ENCODE measurements at places on chromosomes 11 and 22.

GRCh38 chr11:1123970-1124369 is 33.8 kb upstream of the MUC5AC start:
- DNase-seq = no peak

DNA sequence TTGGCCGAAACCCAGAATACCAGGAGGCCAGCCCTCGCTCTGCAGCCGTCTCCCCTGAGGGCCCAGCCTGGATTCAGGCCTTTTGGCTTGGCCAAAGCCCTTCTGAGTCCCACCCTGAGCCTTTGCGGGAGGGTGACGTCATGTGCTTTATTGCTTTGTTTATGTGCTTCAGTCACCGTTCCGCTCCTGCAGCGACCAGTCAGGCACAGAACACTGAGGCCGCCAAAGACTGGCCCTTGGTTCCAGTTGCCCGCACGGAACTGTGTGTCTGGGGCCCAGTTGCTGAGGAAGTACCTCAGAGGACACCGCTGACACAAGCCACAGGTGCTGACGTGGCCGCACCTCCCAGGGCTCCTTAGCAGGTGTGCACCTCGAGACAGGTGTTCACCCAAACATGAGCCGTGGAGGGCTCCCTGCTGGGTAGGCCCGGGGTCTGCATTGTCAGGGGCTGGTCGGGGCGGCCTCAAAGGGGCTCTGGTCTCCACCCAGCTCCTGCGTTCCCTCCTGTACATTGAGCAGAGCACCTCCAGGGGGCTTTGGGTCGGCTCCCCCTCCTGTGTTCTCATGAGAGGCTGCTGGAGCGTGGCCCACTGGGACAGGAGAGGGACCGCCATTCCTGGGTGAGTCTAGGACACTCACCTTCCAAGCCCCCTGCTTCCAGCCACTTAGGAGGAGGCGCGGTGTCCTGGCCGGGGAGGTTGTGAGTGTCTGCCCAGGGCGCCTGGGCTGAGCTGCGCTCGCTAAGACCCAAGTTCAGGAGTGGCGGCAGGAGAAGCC is 376.8 kb downstream of the TBC1D22A start:
- DNase-seq = no peak

- no peak for DNase-seq
These were observed 48.6 kb downstream of the TRIM29 start for GRCh38 chr11:120089036-120090001.

- DNase-seq = no peak
These were observed 35.5 kb upstream of the KRTAP5-7 start for GRCh38 chr11:71491531-71491930.

GRCh38 chr11:3165916-3166267 is 782 bp upstream of the OSBPL5 start:
- DNase-seq = no peak

DNA sequence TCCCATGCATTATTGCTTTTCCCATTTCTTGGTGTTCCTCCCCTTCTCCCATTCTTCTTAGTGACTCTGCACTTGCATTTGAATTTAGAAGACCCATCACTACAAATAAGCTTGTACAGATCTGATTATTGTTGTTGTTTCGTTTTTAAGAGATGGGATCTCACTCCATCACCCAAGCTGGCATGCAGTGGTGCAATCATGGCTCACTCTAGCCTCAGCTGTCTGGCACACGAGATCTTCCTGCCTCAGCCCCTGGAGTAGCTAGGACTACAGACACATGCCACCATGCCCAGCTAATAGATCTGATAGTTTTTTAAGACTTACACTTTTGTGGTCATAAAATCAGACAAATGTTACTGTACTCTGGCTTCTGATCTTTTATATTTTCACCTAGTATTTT is 252.1 kb downstream of the DDX10 start:
- DNase-seq = no peak

- no peak for DNase-seq
These were observed 689.9 kb upstream of the CCDC90B start for GRCh38 chr11:83976086-83976485.
